ENCODE measurements at places on chromosomes 13 and 19.

DNA sequence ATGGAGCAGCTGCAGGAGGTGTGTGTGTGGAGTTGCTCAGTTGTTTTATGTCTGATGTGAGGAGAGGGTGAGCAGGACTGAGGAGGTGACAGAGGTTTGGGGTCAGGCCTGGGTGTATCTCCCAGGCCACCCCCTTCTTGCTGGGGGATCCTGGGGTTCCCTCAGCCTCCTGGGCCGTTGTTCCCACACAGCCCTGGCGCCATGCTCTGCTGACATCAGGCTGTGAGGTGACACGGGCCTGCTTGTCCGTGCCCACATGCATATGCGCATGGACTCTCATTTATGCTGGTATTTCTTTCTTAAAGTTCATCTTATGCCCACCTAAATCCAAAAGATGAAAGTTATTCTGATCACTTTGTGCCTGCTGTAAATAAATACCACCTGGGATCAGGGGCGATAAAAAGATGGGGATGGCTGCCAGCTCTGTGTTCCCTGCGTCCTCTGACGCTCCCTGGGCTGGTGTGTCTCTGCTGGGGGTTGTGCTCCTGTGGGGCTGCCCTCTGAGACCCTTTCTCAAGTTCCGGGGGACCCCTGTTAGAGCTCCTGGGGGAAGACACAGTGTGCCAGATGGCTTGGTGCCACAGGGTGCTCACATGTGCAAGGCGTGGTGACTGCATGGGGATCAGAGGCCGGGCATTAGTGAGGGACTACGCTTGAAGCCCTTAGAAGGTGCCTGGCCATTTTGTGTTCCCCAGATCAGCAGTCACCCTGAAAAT, 12.6 kb downstream of the NAXD start:
- no peak for DNase-seq

DNA sequence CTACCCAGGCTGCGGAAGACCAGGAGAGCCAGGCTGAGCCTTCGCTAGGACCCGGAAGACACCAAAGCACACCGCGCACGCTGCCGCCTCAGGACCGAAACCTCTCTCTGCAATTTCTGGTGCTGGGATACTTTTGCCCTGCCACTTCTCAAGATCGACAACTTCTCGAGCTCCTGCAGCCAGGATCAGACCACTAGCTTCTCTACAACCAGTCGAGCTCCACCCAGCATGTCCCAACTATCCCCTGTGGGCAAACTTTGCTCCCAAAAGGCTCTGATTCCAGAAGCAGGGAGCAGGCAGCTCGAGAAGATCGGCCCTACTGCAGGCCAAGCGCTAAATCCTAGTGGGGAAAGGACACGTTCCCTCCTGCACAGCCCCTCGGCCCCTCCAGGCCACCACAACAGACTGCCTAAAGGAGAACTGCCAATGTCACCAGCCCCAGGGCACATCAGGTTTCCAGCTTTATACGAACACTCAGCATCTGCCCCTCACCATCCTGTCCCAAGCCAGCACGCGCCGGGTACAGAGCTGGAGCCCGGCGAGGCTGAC, 979 bp downstream of the AKAP8 start:
- no peak for DNase-seq

DNA sequence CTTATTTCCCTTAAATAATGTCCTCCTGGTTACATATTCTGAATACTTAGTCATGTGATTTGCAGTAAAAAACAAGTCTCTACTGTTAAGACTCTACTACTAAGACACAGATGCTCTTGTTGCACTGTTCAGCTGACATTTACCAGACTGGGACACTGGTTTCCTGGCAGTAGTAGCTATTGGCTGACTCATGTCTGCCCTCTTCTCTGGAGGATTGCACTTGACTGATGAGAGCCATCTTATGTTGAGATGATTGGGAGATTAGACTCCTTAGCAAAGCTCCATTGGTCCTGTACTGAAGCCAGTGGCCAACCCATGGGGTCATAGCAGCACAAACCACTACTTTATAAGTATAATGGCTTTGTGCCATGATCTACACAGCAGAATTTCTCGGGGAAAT, 1672.6 kb upstream of the PCDH20 start:
- DNase-seq, result no peak

DNA sequence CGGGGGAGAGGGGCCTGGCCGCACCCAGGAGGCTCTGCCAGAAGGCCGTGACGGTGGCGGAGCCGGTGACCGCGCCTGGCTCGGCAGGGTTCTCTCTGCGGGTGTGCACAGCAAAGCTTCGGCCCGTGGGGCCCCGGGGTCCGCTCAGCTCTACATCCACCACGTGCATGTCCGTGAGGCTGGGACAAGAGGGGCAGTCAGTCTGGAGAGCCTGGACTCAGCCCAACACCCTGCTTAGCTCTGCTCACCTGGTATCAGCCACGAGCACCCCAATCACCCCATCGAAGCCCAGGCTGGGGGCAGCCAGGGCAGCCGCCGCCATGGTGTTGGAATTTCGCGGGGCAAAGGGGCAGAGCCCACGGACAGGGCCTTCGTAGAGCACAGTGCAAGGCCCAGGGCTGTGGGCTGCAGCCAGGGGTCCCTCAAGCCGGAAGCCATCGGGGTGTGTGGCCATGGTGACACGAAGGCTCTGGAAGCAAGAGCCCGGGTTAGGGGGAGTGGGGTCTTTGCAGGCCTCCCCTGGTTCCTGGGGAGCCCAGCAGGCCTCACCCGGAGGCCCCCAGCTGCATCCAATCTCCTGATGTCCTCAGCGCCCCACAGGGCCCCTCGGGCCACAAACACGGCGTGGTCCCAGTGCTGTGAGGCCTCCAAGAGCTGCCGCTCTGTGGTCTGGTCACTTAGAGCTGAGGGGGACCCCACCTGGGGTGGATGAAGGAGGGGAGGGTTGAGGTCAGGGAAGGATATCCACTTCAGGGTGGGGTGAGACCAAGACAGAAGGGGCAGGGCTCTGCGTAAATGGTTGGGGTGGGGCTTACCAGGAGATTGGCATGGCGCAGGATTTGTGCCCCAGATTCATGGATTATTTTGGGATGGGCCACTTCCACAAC, 1.4 kb downstream of the ASPDH start:
- DNase-seq, result no peak

DNA sequence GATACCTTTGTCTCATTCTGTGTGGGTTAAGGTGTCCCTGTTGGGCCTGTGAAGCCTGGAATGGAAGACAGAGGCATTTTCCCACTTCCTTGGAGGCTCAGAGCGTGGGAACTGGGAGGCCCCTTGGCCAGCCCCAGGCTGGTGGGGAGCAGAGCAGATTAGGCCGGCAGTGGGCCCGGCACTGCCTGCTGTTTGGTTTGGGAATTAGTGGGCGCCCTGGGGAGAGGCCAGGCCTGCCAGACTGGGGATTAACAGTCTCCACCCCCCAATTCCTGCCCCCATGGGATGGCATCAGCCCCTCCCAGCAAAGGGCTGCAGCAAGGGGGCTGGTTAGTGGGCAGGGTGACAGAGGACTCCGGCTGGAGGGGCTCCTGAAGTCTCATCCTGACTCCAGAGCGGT, 3.1 kb upstream of the BEST2 start:
- no peak for DNase-seq
